Mammary epithelial cell (primary cell): ENCODE measurements at places on chromosomes 2 and 18.

- DNase-seq = no peak
Measured at GRCh38 chr2:120670371-120670770, 65.3 kb upstream of the GLI2 start.

DNA sequence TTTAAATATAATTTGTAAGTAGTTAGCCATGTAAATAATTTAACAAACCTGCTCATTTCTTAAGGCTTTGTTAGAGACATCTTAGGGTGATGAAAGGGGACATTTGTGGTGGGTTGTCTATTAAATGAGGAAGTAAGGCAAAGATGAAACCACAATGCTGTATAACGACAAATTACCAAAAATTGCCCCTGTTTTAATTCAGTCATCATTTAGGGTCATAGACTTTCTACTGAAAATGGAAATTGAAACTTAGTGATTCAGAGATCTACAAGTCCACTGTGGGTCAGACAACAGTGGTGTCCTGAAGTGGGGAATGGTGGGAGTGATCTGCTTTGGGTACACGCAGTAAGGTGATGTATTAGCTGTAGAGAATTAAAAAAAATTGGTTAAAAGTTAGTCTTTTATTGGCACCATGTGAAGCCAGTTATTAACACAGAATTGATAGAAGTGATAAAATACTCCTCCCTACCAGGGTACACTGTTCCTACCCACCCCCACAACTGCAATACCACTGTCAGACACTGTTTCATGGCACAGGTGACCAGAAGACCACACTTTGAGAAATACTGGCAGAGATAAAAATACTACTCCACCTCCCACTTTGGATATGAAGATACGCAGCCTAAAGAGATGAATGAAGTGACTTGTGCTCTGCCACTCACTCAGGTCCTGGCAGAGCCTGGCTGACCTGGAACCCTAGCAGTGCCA, 13.4 kb downstream of the CERS6 start:
- DNase-seq = no peak

DNA sequence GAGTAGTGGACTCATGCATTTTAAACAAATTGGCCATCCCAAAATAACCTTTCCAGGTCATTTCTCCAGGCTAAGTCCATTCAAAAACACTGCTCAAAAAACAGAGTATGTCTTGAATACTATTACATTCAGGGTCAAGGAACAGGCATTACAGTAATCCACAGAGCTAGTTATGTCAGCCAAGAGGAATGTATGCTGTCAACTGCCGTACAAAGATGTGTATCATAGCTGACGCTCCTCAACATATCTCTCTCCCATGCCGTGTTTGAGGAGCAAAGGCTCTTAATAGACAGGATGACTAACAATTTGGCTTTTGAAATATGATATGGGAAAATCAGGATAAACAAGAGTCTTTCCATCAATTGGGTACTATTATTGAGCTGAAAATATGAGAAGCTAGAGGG, 68.8 kb upstream of the KCTD1 start:
- DNase-seq = peak; percentile 93

DNA sequence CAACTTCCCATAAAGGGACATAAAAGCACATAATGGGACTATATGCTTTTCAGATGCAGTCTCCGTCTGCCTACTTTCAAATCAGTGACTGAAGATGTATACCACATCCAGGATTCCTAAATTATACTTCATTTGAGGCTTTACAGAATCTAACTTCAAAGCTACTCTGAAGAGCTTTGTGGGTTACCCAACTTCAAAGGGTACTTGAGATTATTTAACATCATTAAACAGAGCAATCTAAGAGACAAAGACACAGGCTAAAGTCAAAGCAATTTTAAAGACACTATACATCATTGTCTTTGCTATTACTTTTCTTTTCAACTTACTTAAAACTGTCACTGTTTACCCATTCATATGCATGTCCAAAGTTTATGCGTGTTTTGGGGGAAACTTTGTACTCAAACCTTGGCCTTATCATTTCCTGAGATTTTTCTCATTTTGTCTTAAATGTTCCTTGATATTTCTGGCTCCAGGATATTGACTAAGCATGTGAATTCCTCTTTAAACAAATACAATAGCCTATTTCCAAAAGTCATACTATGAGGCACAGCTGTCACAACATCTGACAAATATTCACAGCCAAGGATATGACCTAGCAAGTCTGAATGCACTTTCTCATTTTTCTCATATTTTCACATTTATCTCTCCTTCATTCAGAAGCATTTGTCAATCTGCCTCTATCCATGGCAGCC, 1985.1 kb upstream of the PIK3C3 start:
- no peak for DNase-seq

GRCh38 chr18:50159654-50160046, 35.3 kb downstream of the MYO5B start:
- DNase-seq = no peak

DNA sequence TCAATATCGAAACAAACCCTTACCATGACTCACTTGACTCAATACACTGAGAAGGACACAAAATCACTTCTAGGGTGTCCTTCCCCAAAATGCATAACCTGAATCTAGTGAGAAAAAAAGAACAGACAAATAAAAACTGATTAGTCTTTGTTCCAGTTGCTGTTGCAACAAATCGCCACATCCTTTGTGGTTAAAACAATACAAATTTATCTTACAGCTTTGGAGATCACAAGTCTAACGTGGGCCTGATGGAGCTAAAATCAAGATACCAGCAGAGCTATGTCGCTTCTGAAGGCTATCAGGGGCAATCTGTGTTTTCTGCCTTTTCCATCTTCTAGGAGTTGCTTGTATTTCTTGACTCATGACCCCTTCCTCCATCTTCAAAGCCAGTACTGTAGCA, 541.7 kb downstream of the KCNJ3 start:
- DNase-seq = no peak

DNA sequence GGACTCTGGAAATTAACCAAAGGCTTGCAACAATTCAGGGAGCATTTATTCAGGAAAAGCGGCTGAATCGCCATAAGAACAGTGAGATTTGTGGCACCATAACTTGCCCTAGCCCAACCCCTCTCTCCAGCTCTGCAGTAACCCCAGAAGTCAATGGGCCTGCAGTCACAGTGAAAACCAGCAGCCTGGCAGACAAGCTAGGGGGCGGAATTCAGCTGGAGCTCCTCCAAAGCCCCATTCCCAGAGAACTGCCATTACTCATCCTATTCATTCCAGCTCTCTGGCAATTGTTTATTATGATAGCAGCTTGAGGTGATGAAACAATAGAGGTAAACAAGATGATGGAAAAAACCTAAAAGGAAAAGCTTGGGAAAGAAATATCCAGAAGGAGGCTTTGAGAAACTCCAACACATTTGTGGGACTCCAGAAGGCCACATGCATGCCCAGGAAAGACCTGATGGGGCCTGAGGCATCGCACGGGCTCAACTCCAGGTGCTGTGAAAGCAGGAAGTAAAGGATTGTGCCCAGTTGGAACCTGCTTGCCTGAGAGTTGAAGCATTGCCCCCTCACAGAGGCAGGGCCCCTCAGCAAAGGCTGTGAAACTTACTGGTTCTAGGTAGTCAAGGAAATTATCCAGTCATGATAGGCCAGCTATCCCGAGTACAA, 126.7 kb downstream of the TWIST2 start:
- DNase-seq = peak; percentile 60

DNA sequence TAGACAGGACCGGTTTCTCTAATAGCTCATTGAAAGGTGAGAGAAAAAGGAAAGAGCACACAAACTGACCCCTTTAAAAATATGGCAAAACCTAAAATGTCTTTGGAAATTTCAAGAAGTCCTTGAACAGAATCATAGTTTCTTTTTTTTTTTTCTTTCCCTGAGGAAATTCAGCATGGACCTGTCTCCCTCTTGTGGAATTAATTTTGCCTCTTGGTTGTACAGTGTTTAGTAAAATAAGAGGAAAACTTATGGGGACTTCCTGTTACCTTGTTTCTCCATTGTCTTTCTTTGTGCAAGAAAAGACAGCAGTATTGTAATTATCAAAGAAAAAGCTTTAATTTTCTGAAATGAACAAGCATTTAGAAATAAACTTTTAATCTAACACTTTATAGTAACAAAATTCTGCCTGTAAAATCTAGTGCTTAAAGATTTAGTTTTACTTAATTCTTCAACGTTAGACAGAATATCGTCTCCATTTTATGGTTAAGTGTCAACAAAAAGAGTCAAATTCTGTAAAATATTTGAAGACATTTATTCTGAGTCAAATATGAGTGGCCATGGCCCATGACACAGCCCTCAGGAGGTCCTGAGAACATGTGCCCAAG, 176.3 kb upstream of the NABP1 start:
- DNase-seq = peak; percentile 40

DNA sequence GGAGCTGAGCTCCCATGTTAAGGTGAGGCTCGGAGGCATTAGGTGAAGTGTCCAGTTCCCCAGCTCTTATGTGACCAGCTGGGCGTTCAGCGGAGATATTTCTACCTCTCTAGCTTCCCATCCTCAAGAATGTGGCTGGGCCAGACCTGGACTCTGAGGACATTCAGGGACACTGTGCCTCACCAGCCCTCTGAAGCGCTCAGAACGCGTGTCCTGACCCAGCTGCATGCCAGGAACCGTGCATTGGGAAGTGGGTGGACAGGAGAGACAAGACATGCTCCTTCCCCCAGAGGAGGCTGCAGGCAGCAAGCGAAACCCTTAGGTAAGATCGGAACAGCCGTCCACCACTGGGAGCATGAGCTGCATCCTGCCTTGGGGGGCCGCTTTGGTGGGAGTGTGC, 38.0 kb upstream of the GPAT2 start:
- no peak for DNase-seq

DNA sequence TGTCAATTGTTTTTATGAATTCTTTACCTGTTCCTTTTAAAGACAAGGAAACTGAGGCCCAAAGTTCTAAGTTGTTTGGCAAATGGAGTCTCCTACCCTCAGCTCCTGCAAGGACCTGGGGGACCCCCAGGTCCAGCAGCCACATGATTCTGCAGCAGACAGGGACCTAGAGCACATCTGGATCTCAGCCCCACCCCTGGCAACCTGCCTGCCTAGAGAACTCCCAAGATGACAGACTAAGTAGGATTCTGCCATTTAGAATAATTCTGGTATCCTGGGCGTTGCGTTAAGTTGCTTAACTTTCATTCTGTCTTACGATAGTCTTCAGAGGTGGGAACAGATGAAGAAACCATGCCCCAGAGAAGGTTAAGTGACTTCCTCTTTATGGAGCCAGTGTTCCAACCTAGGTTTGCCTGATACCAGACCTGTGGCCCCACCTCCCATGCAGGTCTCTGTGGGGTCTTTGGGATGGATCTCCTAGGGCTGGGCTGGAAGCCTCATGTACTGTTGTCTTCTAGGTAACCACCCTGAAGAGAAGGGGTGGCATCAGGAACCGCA, 5.6 kb upstream of the CENPA start:
- no peak for DNase-seq

DNA sequence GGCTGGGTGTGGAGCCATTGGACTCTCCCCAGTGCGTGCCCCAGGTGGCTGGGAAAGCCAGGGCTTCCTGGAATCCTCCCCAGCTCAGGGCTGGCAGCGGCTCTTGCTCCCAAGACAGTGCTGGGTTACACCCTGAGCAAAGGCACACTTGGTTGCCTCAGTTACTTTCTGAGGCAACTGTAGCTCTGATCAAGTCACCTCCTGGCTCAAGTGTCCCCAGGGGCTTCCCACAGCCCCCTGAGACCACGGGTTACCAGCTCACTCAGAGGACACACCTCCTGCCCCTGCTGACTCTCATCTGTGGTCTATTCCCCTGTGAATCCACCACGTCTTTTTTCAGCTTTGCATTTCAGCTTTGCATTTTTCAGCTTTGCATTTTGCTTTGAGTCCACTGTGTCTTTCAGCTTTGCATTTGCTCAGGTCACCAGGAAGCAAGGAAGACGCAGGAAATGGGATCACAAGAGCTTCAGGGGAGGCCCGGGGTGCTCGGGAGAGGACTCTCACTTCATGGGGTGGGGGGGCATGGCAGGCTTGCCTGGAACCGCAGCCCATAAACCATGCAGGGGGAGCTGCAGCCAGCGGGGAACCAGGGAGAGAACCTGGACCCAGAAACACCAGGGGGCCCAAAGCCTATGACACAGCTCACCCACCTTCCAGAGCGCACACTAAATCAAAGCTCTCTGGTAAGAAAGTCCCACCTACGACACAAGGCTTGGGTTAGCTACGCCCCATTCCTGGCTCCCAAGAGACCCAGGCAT, 138.0 kb upstream of the ASB18 start:
- DNase-seq = no peak

DNA sequence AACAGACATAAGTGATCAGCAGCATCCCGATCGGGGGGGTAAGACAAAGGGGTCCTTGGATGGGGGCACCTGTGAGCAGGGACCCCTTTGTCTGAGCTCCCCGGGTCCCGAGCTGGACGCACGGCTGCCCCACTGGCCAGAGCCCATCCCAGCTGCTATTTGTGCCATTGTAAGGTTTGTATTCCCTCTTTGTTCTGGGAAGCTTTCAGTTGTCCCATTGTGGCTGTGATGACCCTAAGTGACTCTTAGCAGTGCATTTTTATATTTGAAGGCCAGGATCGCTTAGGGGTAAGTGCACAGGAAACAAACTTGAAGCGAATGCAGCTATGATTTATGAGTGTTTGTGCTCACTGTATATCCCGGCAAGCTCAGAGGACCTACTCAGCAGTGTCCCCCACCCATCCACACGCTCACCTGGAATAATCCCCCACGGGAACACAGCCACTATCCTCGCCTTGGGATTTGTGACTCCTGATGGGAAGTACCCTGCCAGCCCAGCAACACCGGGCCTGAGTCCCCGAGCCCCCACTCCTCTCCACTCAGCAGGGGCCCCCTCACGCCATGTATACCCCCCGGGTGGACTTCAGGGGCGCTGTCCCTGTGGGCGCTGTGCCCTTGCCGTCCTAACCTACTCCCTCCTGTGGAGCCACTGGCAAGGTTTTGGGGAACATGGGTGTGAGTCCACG, 80.1 kb downstream of the MBP start:
- no peak for DNase-seq

DNA sequence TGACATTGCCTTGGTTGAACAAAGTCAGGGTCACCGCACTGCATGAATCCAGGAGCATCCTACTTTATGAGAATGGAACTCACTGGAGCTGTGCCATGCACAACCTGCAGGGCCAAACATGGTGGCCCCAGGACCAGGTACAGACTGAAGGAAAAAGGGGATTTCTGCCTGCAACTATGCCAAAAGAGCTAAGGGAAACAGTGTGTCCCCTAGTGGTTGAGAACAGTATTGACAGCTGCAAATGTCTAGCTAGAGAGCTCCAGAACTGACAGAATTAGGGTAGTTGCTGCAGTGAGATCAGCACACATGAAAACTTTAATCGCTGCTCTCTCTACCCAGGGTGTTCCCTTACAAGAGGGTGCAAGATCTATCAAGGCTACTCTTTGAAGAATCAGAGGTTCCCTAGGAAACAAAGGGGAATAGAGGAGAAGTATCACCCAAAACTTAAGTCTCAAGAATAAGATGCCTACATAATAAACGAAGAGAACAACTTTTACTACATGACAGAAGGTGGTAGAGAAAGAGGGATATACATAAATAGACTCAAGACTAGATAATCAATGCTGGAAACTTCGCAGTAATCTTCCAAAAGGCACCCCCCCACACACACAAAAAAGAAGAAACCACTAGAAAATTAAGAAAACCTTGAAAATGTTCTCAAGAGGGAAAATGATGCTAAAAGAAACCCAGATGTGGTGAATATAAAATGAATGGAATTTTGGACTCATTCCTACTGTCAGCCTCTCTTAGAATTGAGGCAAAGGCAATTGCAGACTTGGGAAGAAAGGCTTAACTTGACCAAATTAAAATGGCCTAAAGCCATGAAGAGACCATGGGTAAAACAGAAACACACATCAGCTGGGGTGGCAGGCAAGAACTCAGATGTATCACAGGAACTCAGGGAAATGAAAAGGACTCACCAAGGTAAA, 43.6 kb upstream of the IHH start:
- DNase-seq = peak; percentile 52
